Stimulated activated CD4-positive, alpha-beta T cell treated with anti-CD3 and anti-CD28 coated beads, Interleukin-4, amount 100 ng/mL, for 4 hours (primary cell): ENCODE measurements at places on chromosomes 1 and 21.

DNA sequence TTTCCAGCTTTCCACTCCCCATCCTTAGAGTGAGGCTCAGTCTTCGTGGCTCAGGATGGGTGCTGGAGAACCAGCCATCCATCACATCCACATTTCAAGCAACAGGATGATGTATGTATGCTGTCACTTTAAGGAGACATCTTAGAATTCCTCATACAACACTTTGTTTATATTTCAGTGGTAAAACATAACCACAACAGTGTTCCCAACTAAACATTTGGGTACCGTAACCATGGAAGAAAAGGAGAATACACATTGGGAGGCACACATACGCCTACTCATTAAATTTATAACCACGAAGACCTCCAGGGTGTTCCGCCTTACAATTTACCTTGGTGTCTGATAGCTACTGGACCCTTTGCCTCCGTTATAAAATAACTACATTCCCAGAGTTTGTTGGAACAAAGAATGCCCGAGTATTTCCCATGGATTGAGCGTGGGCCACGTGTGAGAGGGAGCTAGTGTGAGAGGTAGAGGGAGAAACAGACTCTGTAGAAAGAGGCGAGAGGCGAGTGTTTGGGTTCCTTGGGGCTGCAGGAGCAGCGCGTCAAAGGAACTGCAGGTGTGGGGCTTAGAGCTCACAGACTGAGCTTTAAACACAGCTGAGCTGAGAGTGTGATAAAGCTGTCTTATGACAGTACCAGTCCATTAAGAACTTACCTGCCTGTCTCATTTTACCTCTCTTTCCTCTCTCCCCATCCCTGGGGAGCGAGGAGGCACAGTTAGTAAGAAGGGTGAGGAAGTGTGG lies 111.5 kb upstream of the USP24 start:
- no peak for DNase-seq

DNA sequence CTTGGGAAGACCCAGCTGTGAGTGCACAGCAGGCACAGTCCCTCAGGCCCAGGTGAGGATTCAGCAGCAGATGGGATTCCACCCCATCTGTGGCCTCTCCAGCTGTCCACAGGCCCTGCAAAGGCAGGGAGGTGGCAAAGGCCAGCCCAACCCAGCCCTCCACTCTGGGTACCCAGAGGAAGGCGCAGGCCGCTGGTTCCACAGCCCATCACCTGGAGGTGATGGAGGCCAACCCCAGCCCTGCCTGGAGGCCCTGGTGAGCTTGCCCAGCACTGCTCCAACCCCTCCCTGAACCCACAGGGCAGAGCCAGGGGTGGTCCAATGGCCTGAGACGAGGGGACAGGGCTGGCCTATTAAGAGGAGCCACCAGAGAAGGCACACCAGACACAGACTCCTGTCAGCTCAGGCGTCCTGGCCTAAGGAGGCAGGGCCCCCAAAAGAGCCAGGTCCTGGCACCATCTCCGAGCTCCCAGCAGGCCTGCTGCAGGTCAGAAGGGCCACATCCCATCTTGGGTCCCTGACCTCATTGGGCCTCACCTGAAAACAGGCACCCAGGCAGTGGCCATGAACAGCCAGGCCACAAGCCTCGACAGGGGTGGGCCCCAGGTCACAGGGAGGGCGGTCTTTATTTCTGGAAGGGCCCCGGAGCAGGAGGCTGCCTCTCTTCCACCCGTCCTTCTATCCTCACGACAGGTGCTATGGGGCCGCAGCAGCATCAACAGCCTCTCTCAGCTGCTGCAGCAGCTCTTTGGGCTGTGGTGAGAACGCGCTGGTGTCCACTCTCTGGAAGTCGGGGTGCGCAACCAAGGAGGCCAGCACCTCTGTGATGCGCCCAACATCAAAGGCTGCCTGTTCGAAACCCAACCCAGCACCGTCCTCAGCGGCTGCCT lies 3.2 kb downstream of the JMJD4 start:
- no peak for DNase-seq

GRCh38 chr1:46153228-46153627 lies 20.8 kb upstream of the PIK3R3 start:
- no peak for DNase-seq

GRCh38 chr1:21523297-21523813 lies 14.1 kb downstream of the ALPL start:
- DNase-seq = no peak

- no peak for DNase-seq
These were observed 26.2 kb upstream of the LYST start for GRCh38 chr1:235892734-235893413.

GRCh38 chr21:15140321-15141019 lies 75.7 kb upstream of the NRIP1 start:
- DNase-seq = no peak

GRCh38 chr1:63703701-63704107 lies 70.1 kb upstream of the ROR1 start:
- DNase-seq = no peak

DNA sequence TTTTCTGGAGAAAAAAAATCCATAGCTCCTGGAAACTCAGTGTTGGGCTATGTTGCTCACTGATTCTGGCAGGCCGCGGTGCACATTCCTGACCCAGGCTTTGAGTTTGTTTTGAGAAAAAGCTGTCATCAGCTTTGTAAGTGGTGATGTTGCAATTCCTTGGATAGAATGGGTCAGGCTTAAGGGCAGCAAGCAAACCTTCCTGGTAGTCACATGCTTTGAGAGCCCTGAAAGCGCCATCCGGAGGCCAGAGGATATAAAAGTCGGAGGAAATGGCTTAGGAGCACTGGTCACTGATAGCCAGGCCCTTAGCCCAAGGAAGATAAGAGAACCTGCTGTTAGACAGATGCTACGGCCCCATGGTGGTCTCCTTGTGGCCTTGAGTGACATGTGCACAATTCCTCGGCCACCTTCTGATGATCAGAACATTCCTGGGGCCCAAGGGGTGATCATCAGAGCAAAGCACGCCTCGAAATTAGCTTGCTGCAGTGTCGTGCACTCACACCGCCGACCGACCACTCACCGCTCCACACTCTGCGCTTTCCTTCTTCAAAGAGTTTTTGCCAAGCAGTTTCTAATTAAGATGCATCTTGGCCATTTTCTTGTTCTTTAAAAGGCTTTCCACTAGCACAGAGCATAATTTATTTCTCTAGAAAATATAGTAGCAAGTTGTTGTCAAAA lies 78.6 kb downstream of the MAN1C1 start:
- no peak for DNase-seq
